Activated CD8-positive, alpha-beta memory T cell treated with anti-CD3 and anti-CD28 coated beads, Interleukin-2, amount 10 ng/mL, durations not matched to agents 7 days and 5 days (primary cell): ENCODE measurements at places on chromosomes 4 and X. TPM values are rescaled to one million over a fixed set of nuclear protein-coding genes. Genes with fewer than 3 reads are reported as not detected.

DNA sequence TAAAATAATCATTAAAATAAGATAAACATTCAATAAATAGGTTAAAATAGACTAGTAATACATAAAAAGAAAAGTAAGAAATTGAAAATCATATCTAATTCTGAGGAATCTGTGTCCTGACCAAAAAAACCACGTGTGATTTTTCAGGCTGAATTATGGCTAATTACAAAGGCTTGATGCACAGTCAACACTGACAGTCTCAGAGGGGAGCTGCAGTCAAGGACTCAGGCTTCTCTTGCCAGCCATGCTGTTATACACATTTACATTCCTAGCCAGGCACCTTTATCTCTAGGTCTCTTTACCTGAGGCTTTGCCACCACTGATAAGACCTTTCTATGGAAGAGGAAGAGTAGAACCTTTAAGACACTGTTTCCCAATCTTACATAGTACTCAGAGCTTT, 1737.7 kb upstream of the PCDH10 start:
- no peak for DNase-seq
- no peak overlapping the region for H3K27ac ChIP-seq
- H3K27me3 ChIP-seq, result no peaks in the 10 kb centered on the region
- no peaks in the 10 kb centered on the region for H3K36me3 ChIP-seq
- no peaks in the 10 kb centered on the region for H3K4me1 ChIP-seq
- no peak overlapping the region for H3K4me3 ChIP-seq

The CLNK gene
- 0.18 TPM for total RNA-seq

DNA sequence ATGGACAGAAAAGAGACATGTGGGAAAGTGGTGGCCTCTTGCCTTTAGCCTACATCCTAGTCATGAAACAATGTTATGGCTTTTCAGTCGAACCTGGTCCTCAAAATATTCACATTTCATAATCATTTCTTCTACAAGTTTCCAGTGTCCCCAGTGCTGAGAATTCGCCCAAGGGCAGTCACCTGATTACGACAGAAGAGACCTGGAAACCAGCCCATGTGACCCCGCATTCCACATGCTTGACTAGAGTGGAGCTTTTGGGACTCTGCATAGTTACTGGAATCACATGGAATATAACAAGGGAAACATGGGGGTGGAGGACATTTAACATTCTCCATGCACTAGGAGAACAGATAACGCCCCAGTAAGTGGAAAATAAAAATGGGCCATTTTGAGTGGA, 100.1 kb downstream of the PPARGC1A start:
- no peaks in the 10 kb centered on the region for H3K27me3 ChIP-seq
- no peaks in the 10 kb centered on the region for H3K36me3 ChIP-seq
- H3K4me1 ChIP-seq, result no peaks in the 10 kb centered on the region
- no peak overlapping the region for H3K4me3 ChIP-seq
- DNase-seq, result no peak

DNA sequence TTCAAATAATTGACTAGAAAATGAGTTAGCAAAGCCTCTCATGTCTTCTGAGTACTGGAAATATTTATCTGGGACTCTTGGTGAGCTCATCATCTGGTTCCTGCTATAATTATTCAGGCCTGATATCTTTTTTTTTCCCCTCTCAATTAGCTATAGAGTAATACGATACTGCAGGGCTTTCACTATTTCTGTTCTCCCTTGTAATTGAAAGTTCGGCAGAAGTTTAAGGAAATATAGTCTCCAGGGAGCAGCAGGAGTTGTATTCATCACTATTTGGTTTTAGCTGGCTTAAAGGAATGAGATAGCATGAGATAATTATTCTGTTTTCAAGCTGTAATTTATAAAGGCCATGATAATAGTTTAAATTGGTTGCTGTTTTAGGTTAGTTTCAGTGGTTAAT, 378.6 kb upstream of the EPHA5 start:
- no peak overlapping the region for H3K27ac ChIP-seq
- H3K36me3 ChIP-seq, result no peaks in the 10 kb centered on the region
- H3K4me3 ChIP-seq, result no peak overlapping the region
- no peaks in the 10 kb centered on the region for H3K27me3 ChIP-seq

- H3K27me3 ChIP-seq, result peaks cover 15% of the 10 kb centered on the region
- H3K4me3 ChIP-seq, result peak overlapping the region; percentile 47
- peak; percentile 44 for DNase-seq
- peaks cover 6% of the 10 kb centered on the region for H3K4me1 ChIP-seq
- no peaks in the 10 kb centered on the region for H3K36me3 ChIP-seq
- no peak overlapping the region for H3K27ac ChIP-seq
These were observed 12.0 kb upstream of the RBBP7 start for GRCh38 chrX:16882169-16882568.

DNA sequence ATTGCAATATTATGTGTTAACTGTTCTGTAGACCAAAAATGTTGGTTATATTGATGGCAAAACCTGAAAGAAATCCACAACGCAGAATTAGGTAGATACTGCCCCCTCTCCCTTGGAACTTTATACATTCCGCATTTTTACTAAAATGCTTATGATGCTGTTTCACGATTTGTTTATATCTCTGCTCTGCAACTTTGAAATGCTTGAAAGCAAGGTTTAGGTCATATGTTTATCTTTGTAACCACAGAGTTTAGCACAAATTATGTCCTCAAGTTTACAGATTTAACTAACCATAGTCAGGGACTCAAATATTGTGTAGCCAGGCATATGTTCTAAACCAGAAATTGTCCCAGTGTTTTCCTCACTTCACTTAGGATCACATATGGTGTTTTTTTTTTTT, 66.1 kb upstream of the H2AZ1 start:
- H3K27me3 ChIP-seq, result peaks cover 8% of the 10 kb centered on the region
- H3K4me1 ChIP-seq, result peaks cover 2% of the 10 kb centered on the region
- no peak for DNase-seq
- H3K27ac ChIP-seq, result no peak overlapping the region

DNA sequence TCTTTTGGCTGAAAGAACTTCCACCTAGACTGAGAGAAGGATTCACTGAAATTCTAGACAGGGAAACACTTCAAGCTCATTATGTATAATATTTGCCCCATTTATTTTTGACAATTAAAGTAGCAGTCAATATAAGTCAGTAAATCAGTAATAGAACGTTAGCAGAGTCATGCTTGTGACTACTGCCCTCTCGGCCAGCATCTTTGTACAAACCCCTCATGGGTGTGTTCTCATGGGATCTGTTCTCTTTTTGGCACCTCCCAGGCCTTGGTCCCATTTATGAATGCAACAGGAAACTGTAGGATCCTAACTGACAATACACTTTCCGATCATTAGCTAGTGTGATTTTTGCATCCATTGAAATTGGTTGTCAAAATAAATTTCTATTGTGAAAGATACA, 2.9 kb downstream of the MSL3 start:
- peak overlapping the region; percentile 88 for H3K27ac ChIP-seq
- H3K4me1 ChIP-seq, result peaks cover 45% of the 10 kb centered on the region
- DNase-seq, result no peak
- peak overlapping the region; percentile 76 for H3K4me3 ChIP-seq

DNA sequence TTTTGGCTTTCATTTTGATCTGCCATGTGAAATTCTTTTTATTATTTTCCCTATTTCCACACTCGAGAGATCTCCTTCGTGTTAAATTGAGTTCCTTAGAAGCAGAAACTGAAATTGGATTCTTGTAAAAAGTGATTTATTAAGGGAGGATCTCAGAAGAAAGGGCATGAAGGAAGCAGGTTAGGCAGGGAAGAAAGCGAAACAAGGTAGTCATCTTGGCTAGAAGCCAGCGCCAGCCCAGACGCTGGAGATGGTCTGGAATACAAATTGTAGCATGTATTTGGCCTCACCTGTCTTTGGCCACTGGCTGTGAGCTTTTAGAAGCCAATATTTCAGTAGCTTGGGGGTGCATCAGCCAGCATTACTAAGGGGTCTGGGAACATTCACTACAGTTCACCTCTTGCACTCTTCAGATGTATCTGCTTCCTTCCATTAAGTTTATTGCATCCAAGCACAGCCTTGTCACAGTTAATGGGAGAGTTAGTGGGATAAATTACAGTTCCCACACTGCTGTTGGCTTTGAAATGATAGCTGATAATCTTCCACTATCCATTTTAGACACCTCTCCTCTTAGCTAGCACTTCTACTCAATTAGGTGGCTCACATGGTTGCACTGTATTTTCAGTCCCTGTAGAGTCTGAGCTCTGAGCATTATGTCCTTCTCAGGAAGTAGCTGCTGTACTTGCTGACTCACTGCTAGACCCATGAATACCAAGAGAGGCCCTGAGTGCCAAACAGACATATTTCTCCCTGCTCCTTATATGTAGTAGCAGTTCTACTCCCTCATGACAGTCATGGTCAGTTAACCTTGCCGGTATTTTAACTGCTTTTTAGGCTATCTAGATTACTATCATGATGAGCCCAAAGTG, 14.6 kb downstream of the GRXCR1 start:
- H3K4me1 ChIP-seq, result no peaks in the 10 kb centered on the region
- H3K4me3 ChIP-seq, result no peak overlapping the region
- H3K27ac ChIP-seq, result no peak overlapping the region
- H3K27me3 ChIP-seq, result peaks cover 6% of the 10 kb centered on the region
- no peak for DNase-seq
- H3K36me3 ChIP-seq, result no peaks in the 10 kb centered on the region

- no peaks in the 10 kb centered on the region for H3K36me3 ChIP-seq
- H3K27me3 ChIP-seq, result no peaks in the 10 kb centered on the region
- no peak overlapping the region for H3K27ac ChIP-seq
- no peak overlapping the region for H3K4me3 ChIP-seq
- DNase-seq, result no peak
These were observed 57.6 kb downstream of the RAI2 start for GRCh38 chrX:17803449-17803848.

The RTL5 gene
- total RNA-seq, result 0.20 TPM

The CCNA2 gene
- total RNA-seq, result 125 TPM

The MSX1 gene
- not detected for total RNA-seq

GRCh38 chr4:166481055-166481454, 608.0 kb downstream of the TLL1 start:
- no peaks in the 10 kb centered on the region for H3K4me1 ChIP-seq
- DNase-seq, result no peak
- no peak overlapping the region for H3K4me3 ChIP-seq
- H3K36me3 ChIP-seq, result no peaks in the 10 kb centered on the region
- H3K27me3 ChIP-seq, result no peaks in the 10 kb centered on the region
- no peak overlapping the region for H3K27ac ChIP-seq

The SLC25A43 gene
- 8.9 TPM for total RNA-seq

The SLC4A4 gene
- total RNA-seq, result 2.5 TPM

The SAT1 gene
- 204 TPM for total RNA-seq

DNA sequence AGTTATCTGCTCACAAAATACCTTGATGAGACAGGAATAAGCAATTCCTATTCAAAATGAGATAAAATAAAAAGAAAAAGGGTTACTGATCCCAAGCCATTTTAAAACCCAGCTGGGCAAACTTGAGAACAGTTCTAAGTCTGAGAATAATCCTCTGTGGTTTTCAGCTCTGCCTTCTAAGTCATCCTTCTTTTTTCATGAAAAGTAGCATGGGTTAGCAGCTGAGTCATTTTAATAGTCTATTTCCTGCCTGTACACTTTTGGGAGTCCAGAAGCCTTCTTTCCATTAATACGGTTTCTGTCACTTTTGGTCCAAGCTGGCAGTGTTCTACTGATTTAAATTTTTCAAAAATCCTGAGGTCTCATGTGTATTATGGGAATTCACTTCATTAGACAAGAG, 374.3 kb downstream of the IQCM start:
- no peak overlapping the region for H3K27ac ChIP-seq
- H3K4me3 ChIP-seq, result no peak overlapping the region
- H3K36me3 ChIP-seq, result no peaks in the 10 kb centered on the region
- no peak for DNase-seq

GRCh38 chrX:111040377-111041017, 55.5 kb upstream of the PAK3 start:
- no peak for DNase-seq
- H3K27me3 ChIP-seq, result no peaks in the 10 kb centered on the region
- no peaks in the 10 kb centered on the region for H3K36me3 ChIP-seq
- H3K4me1 ChIP-seq, result no peaks in the 10 kb centered on the region
- H3K4me3 ChIP-seq, result no peak overlapping the region

The PLAC1 gene
- total RNA-seq, result not detected

GRCh38 chr4:163330916-163331628, 1.3 kb downstream of the NPY1R start:
- peaks cover 51% of the 10 kb centered on the region for H3K27me3 ChIP-seq
- peaks cover 14% of the 10 kb centered on the region for H3K4me1 ChIP-seq
- DNase-seq, result no peak
- no peak overlapping the region for H3K4me3 ChIP-seq
- H3K36me3 ChIP-seq, result no peaks in the 10 kb centered on the region

GRCh38 chrX:153765138-153766079, 1.4 kb downstream of the PLXNB3 start:
- DNase-seq, result no peak
- no peak overlapping the region for H3K4me3 ChIP-seq
- H3K36me3 ChIP-seq, result no peaks in the 10 kb centered on the region
- H3K27me3 ChIP-seq, result no peaks in the 10 kb centered on the region
- H3K27ac ChIP-seq, result no peak overlapping the region
- peaks cover 5% of the 10 kb centered on the region for H3K4me1 ChIP-seq

- no peak overlapping the region for H3K4me3 ChIP-seq
- no peaks in the 10 kb centered on the region for H3K27me3 ChIP-seq
- peak overlapping the region; percentile 42 for H3K27ac ChIP-seq
These were observed 46.9 kb upstream of the RHOH start for GRCh38 chr4:40149960-40150385.

The KLKB1 gene
- 0.18 TPM for total RNA-seq

The SORCS2 gene
- total RNA-seq, result 0.06 TPM

GRCh38 chr4:169385376-169385775, 114.6 kb upstream of the SH3RF1 start:
- no peak overlapping the region for H3K27ac ChIP-seq
- no peak for DNase-seq
- H3K4me3 ChIP-seq, result no peak overlapping the region
- peaks cover 6% of the 10 kb centered on the region for H3K27me3 ChIP-seq

GRCh38 chrX:21438792-21439191, 64.6 kb downstream of the CNKSR2 start:
- H3K4me3 ChIP-seq, result peak overlapping the region; percentile 61
- H3K4me1 ChIP-seq, result peaks cover 6% of the 10 kb centered on the region
- no peak for DNase-seq
- H3K36me3 ChIP-seq, result no peaks in the 10 kb centered on the region

The GUCY2F gene
- not detected for total RNA-seq

The BRS3 gene
- not detected for total RNA-seq

DNA sequence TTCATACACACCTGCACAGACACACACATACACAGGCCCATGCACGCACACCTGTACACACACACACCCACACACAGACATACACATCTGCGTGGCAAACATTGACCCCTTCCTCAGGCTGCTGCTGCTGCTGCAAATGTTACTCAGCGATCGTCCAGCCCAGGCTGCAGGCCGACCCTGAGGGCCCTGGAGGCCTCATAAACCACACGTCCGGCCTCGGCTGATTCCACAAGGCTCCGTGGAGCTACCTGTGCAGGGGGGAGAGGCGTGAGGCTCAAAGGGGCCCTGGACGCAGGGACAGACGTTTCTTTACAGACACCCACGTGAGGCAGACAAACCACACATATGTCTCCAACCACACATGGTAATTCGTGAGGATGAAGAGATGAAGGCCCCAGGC, 53.9 kb upstream of the PPP2R3B start:
- no peaks in the 10 kb centered on the region for H3K27me3 ChIP-seq
- no peak overlapping the region for H3K27ac ChIP-seq
- no peak overlapping the region for H3K4me3 ChIP-seq
- H3K36me3 ChIP-seq, result peaks cover 4% of the 10 kb centered on the region
- no peak for DNase-seq

The PWWP3B gene
- not detected for total RNA-seq

The CXCL10 gene
- total RNA-seq, result 0.82 TPM

The WDR44 gene
- 19.5 TPM for total RNA-seq
